ENCODE measurements at places on chromosomes 7 and 10.

DNA sequence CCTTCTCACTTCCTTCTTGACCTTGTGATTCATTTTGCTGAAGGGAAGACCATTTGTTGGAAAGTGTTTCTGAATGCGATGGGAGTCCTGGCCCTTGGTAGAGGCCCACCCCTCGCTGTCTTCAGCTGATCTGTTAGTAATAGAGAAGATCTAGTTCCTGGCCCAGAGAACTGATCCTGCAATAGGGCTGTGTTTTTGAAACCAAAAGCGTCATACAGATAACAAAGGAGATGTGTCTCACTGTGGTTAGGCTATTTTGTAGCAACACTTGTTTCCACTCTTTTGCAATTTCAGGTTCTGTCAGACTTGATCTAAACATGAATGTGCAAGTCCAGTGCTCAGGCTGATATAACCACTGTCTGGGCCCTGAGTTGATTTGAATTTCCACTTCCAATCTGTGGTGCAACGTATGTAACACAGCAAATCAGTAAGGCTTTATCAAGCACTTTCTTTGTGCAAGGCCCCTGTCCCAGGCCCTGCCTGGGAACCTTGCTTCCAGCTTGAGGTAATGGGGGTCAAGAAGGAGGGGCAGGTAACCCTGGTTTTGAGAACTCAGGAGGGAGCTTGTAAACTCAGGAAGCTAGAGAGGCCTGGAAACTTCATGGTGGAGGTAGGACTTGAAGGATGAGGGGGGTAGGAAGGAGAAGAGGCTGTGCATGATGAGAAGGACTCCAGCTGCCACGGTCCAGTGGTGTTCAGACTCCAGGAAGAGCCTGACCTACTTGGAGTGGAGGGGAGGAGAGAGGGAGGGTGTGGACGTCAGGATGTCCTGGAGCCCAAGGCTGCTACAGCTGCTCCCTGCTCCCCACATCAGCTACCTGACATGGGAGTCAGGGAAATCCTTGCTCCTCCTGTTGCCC lies 42.2 kb upstream of the SRGN start:
- no peak for DNase-seq

- no peak for DNase-seq
Measured at GRCh38 chr10:1050554-1050953, 1.6 kb upstream of the IDI1 start.

DNA sequence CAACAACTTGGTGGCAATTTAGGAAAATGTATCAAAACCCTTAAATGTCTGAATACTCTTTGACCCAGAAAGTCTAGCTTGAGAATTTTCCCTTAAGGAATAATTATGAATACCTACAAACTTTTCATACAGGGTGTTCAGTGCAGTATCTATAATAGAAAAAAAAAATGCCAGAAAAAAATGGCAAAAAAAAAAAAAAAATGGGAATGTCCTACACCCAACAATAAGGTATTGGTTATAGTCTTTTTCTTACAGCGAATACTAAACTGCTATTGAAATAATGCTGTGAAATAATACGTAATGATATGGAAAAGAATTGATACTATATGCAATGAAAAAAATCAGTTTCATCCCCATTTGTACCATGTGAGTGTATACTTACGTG lies 44.3 kb downstream of the ZNF800 start:
- no peak for DNase-seq

- no peak for DNase-seq
Measured at GRCh38 chr10:61465901-61466632, 12.9 kb upstream of the TMEM26 start.

DNA sequence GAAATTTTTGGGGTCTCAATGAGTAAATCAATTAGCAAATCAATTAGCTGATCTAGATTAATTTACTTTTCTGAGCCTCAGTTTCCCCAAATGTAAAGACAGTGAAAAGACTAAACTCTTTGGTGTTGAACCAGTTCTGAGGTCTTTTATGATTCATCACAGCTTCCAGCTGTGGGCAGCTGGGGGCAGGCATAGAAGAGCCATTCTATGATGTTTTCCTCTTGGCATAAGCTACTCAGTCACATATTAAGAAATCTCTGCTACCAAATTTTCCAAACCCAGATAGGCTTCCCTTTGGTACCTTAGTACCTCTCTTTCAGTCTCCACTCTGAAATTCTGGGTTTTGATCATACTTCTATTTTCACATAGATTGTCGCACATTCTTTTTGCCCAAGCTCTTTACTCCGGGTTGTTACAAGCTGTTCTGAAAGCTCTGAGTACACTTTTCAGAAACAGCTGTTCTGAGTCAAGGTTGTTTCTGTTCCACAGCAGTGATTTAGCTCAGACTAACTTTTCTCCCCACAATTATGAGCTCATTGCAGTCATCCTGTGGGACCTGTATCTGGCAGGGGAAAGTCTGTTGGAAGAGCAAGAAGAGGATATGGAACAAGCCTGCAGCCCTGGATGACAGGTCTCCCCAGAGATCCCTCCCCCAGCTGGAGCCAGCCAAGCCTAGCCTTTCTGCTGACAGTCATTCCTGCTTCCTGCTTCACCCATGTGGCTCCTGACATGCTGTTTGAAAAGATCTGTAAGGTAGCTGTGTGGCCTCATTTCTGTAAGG lies 599.6 kb upstream of the GHITM start:
- DNase-seq = no peak
